Activated CD4-positive, alpha-beta T cell treated with anti-CD3 and anti-CD28 coated beads, Interleukin-2, amount 10 ng/mL, durations not matched to agents 7 days and 5 days (primary cell): ENCODE measurements at places on chromosomes 3 and 15. TPM values are rescaled to one million over a fixed set of nuclear protein-coding genes. Genes with fewer than 3 reads are reported as not detected.

SENP2 gene
- 29.7 TPM for total RNA-seq

ATP13A4 gene
- 1.1 TPM for total RNA-seq

EAF2 gene
- total RNA-seq = 11.7 TPM

MEX3B gene
- total RNA-seq = 1.2 TPM

ETV5 gene
- 0.50 TPM for total RNA-seq

REC114 gene
- total RNA-seq = not detected

DAZL gene
- not detected for total RNA-seq

ROPN1 gene
- not detected for total RNA-seq

KIF7 gene
- total RNA-seq = 0.65 TPM

ADGRG7 gene
- total RNA-seq = not detected

DNA sequence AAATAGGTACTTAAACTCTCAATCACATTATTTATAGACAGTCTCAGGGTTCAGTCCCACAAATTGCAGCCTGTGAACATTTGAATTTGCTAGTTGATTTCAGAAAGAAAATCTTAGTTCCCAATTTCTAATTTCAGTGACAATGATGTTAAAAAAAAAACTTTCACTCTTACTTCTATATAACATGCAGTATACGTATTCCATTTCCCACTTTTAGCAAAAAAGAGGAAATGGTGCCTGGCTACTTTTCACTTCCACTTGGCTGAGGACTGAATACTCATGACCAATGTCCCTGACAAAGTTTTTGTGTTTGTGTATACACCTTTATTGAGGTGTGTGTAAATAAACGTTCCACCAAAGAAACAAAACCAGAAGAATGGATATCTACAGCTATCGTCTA lies 32.1 kb upstream of the XCR1 start:
- no peak for DNase-seq

DNA sequence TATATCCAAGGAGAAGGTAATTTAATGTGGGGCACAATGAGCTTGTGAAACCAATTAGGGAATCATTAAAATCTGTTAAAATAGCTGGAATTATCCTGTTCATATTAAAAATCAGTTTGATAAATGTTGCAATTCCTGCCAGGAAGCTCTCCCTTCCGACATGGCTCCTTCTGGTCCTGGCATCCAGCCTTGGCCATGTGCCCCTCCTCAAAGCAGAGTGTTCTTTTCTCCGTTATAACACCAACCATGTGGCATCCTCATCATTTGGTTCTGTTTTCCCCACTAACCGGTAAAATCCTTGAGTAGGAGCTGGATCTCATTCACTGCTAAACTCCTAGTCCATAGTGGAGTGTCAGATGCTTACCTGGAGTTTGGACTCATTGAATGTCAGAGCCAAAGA lies 127.2 kb downstream of the ARNT2 start:
- no peak for DNase-seq

GRCh38 chr3:30113906-30114305 lies 492.5 kb upstream of the TGFBR2 start:
- DNase-seq = no peak

GRCh38 chr3:123156276-123156995 lies 45.3 kb upstream of the SEC22A start:
- DNase-seq = no peak

DNA sequence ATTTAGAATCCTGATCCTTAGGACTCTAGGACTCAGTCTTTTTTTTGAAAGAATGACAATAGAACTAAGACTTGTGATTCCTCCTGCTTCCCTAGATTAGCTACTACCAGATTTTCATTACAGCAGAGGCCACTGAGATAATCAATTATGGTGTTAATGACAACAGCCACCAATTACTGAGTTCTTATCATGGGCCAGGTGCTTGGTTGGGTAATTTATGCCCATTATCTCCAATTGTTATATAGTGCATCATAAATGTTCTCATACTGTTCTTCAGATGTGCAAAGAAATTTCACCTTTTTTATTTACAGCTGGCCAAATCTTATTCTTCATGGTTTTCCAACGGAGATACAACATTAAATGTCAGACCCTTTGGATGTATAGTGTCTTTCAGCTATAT lies 162.9 kb upstream of the CMC1 start:
- DNase-seq = no peak

GRCh38 chr3:48516571-48516970 lies 12.6 kb upstream of the SHISA5 start:
- DNase-seq = peak; percentile 53

- no peak for DNase-seq
These were observed 2.6 kb downstream of the TSEN2 start for GRCh38 chr3:12486916-12487315.

GRCh38 chr3:160183345-160184076 lies 41.7 kb upstream of the C3orf80 start:
- DNase-seq = no peak

GRCh38 chr3:46989146-46989810 lies 9.8 kb downstream of the NBEAL2 start:
- DNase-seq = no peak

- no peak for DNase-seq
These were observed 115.9 kb downstream of the SV2B start for GRCh38 chr15:91216000-91216399.

GRCh38 chr15:67707520-67708283 lies 117.6 kb upstream of the SKOR1 start:
- no peak for DNase-seq

DNA sequence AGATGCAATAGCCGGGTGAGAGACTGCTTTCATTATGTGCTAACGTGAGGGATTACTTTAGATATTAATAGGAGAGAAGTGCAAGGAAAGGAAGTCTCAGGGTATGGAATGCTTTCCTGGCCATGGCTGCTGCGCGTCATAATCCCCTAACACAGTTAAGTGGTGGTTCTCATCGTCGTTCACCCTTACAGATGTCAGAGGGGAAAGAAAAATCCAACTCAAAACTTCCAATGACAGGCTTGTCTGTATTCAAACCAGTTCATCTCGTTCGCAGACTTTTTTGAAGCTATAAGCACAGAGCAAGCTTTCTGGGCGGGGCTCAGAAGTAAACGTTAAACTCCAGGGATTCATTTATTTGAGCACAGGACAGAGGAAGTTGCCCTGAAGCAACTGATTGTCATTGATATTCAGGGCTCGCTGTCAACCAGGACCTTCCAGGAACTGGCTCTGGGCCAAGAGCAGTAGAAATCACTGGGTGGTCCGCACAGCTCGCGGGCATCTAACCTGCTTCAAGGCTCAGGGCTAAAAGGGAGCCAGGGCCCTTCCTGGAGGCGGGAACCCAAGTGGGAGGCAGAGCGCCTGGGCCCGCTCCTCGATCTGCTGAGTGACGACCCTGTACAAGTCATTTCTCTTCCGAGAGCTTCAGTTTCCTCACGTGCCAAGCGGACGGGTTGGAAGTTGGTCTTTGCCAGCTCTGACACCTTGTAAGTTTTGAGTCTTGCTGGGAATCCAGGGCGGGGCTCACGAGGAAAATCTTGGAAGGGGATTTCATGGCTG lies 1.1 kb upstream of the LPP start:
- no peak for DNase-seq

DNA sequence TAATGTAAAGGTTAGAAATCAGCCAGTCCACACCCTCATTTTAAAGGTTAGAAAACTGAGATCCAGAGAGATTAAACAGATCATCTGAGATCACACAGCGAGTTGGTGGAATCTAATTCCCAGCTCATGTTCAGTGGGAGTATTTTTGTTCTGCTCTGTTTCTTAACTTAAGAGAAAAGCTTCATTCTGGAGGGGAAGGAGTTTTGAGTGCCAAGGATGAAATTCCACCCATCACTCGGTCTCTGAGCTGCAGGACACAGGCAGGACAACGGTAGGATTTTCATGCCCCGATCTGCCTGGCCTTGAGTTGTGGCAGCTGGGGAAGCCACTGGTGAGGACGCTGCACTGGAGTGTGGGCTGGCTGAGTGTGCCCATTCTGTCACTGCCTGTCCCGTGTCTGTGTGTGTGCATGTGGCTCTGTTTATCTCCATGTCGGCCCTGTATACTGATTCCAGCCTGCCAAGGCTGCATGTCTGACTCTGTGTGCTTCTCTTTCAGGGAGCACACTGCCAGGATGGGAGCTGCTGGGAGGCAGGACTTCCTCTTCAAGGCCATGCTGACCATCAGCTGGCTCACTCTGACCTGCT lies 94.3 kb downstream of the CEMIP start:
- DNase-seq = no peak

GRCh38 chr3:127535901-127536829 lies 54.4 kb downstream of the TPRA1 start:
- no peak for DNase-seq

- DNase-seq = no peak
These were observed 59.8 kb upstream of the THSD4 start for GRCh38 chr15:71055461-71055860.

DNA sequence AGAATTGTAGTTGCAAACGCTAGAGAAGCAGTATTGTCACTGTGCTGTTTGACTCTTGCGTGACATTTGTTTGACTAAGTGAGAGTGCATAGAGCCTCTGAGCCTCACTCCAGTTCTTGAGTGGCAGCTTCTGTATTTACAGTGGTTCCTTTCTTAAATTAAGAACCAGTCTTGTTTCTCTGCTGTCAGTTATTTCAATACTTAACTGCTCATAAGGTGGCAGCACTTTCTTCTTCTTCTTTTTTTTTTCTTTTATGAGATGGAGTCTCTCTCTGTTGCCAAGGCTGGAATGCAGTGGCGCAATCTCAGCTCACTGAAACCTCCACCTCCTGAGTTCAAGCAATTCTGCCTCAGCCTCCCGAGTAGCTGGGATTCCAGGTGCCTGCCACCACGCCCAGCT lies 372.1 kb downstream of the LPP start:
- no peak for DNase-seq

DNA sequence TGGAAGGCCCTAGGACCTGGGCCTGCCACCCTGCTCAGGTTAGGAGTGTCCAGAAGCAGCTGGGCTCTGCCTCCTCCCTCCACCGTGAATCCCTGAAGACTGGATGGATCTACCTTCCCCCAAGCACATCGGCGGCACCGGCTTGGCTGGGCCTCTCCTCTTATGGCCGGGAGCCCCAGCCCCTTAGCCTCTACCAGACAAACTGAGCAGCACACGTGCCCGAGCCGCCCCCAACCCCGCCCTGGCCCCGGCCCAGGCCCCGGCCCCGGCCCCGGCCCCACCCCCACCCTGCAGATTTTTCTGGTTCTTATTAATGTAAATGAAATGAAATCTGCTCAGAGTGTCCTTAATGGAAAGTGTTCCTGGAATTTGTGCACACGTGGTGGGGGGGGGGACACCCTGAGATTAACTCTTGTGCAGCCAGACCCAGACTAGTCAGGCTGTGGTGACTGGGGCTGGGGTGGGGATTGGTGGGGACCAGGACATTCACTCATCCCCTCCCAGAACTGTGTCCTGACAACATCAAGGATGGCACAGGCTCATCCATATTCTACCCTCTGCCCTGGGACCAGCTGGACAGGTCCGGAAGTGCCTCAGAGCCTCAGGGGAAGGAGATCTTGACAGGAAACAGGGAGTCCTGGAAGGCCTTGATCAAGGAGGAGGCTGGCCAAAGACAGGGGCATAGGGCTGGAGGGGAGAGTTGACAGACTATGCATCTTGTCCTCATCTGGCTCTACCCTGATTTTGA lies 30.9 kb upstream of the SEMA3F start:
- DNase-seq = peak; percentile 5

DNA sequence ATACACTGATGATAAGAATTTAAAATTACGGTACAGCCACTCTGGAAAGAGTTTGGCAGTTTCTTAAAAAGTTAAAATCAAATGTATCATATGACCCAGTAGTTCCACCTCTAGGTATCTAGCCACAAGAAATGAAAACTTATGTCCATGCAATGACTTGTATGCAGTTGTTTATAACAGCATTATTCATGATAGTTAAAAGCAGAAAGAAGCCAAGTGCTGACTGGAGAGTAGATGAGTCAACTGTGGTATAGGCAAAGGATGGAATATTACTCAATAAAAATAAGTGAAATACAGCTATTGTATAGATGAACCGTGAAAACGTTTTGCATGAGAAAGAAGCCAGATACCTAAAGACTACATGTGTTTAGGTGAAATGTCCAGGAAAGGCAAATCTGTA lies 14.8 kb downstream of the GPR87 start:
- no peak for DNase-seq

DNA sequence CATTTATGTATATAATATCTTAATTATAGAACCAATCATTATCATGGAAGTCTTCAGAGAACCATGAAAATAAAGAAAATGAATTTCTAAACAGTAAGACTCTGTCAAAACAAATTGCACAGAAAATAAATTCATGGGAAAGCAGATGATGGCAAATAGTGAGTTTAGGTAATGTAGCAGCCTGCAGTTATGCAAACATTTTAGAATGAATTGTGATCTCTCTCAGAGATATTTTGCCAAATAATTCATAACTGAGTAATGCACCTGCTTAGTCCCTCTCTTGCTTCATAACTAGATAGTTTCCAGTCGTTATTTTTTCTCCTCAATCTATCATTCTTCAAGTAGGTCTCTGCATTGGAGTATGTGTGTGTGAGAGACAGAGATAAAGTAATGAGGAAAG lies 492.7 kb upstream of the THBS1 start:
- no peak for DNase-seq

- no peak for DNase-seq
These were observed 215.0 kb downstream of the GRM7 start for GRCh38 chr3:7075901-7076300.

GRCh38 chr3:149816986-149817385 lies 4.0 kb downstream of the RNF13 start:
- no peak for DNase-seq

DNA sequence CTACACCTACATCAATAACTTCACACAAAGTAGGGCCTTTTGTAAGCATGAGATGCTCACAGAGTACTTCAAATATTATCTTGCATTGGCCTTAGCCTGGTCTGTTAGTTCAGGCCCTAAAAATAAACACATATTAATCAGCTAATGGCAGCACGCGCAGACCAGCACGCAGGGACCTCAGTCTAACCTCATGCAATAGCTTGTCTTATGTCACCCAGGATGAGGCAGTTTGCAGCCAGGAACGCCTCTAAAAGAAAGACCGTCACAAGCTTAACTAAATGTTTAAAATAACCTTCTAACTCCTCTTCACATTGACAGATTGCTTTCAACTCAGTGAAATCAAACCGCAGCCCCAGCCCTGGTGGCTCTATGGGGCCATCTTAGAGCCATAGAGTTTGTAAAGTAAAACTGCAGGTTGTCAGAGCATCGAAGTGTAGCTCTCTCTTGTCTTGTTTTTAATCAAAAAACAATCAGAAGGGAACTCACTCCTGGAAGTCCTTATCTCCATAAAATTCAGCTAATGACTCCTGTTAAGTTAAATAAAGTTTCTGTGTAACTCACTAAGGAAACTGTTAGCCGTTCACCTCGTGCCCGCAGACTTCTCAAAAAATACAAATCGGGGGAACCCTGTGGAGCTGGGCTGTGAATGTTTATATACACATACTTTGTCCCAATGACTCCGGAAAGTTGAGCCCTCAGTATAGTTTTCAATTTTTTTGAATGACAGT lies 212.6 kb downstream of the CDIN1 start:
- no peak for DNase-seq

- DNase-seq = no peak
These were observed 14.1 kb downstream of the LYSMD4 start for GRCh38 chr15:99719096-99719541.

GRCh38 chr3:141275973-141276372 lies 44.3 kb downstream of the PXYLP1 start:
- no peak for DNase-seq
